ENCODE measurements at places on chromosomes 16 and 17.

GRCh38 chr17:18027280-18027679 lies 11.7 kb downstream of the ATPAF2 start:
- no peak for DNase-seq

DNA sequence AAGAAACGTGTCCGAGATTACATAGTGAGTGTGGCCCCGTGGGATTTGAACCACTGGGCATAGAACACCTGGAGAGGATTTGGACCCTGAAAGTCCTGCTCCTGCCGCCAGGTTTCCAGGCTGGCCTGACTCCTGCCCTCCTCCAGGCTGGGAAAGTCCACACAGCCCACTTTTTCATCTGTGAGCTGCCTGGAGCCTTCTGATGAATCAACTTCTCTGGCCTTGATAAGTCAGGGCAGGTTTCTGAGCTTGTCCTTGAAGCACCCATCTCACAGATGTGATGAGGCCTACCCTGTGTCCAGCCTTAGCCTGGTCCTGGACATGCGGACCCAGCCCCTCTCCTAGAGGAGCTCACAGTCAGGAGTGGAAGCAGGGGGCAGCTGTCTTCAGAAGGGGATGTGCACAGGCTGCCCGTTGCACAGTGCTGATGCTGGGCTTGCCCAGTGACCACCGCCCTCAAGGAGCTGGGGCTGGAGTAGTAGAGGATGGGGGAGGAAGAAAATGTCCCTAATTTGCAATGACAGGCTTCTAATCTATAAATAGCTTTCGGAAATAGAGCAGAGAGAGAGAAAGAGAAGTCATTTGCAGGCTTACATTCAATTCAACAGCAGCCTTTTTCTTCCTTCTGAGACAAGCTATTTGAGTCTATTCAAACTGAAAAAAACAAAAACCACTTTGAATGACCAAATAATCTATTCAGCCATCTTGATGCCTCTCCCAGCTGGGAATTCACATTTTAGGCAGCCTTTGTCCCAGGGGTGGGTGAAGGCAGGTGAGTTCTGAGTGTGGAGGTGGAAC lies 73.5 kb upstream of the DNAJA2 start:
- DNase-seq: no peak

GRCh38 chr17:62688398-62689160 lies 61.1 kb downstream of the MRC2 start:
- no peak for DNase-seq

- DNase-seq: no peak
Measured at GRCh38 chr17:7383742-7384488, 3.0 kb downstream of the TNK1 start.

- no peak for DNase-seq
Measured at GRCh38 chr16:85045641-85046471, 18.3 kb downstream of the KIAA0513 start.

DNA sequence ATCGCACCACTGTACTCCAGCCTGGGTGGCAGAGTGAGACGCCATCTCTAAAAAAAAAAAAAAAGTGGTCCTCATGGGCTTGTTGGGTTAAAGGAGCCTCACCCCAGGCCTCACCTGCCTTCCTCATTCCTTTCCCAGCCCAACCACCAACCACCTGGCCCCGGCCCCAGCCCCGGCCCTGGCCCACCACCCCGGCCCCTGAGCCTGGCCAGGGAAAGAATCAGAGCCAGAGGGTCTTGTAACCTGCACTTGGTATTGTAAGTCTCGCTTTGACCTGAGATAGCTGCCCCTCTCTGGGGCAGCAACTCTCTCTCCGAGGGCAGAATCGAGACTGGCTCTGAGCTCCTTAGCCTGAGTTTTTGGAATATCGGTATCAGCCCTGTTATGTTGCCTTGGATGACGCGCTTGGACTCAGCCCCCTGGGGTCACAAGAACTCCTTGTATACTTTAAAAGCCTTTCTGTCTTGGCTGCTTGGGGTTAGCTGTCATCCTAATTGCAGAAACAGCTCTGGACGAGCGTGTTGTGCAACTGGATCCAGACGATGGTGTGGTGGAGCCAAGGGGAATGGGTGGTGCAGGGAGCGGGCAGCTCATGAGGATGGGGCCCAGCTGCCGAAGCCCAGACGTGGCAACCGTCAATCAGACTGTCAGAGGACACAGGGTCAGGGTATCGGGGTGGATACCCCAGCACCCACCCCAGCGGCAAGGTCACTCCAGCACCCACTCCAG lies 14.6 kb downstream of the SMTNL2 start:
- DNase-seq: no peak

DNA sequence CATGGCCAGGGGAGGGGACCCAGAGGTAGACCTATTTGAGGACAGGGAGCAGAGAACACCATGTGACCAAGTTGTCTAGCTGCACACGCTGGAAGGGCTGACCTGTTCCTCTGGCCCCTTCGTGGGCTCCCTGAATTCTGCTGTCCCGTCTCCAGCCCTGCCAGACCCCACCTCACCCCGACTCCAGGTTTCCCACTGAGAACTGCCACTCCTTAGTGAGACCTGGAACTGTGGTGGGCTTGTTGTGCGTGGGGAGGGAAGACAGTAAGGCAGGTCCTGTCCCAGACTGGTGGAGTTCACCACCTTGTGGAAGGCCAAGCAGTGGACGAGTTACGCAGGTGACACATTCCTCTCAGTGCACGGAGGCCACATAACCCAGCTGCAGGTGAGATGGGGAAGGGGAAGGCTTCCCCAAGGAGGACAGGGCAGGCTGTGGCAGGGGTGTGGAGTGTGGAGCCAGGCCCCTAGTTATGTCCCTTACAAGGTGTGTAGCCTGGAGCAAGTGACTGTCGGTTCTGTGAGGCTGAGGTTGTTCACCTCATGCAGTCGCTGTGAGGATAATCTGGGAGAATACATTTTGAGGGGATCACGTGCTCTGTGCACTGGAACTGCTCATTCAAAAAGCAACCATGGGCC lies 54.7 kb downstream of the USP22 start:
- DNase-seq: no peak

DNA sequence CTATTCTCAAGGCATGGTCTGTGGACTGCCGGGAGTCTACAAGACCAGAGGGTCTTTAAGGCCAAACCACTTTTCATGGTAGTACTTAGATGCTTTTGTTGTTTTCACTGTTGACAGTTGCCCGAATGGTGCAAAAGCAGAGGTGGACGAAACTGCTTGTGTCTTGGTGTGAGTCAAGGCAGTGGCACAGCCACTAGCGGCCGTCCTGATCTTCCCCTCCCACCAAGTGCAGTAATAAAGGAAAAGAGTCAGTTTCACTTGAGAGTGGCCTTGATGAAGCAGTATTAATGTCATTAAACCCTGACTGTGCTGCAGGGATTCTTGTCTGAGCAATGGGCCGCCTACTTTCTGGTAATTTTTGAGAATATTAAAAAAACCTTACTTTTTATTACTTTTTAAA lies 109.1 kb downstream of the PRKCA start:
- no peak for DNase-seq

Measured in HT-29 (cell line).